NCI-H1930 (cell line): ENCODE measurements at places on chromosomes 12 and 14.

DNA sequence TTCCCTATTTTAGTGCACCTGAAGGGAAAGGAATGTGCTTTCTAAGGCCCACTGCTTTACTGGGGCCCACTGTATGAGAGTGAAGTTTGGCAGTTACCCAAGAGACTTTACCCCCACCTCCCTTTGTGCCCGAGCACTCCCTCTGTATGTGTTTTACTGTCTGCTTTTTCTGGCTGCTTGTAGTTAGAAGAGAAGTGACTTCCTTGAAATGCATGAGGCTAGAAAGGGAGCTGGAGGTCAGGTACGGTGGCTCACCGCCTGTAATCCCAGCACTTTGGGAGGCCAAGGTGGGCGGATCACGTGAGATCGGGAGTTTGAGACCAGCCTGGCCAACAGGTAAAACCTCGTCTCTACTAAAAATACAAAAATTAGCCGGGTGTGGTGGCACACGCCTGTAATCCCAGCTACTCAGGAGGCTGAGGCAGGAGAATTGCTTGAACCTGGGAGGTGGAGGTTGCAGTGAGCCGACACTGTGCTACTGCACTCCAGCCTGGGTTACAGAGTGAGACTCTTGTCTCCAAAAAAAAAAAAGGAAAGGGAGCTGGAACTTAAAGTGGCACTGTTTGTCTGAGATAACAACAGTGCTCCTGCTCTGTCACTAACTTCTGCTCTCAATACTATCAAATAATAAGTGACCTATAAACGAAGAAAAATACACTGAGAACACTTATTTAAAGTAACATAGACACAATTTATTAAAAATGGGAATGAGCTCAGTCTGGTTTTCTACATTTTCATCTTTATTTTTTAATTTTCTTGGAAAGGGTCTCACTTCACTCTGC is 5.8 kb downstream of the TRIP11 start:
- DNase-seq: no peak

GRCh38 chr12:28242496-28243309 is 52.4 kb downstream of the CCDC91 start:
- no peak for DNase-seq

GRCh38 chr12:51322452-51322851 is 1.5 kb downstream of the BIN2 start:
- no peak for DNase-seq

DNA sequence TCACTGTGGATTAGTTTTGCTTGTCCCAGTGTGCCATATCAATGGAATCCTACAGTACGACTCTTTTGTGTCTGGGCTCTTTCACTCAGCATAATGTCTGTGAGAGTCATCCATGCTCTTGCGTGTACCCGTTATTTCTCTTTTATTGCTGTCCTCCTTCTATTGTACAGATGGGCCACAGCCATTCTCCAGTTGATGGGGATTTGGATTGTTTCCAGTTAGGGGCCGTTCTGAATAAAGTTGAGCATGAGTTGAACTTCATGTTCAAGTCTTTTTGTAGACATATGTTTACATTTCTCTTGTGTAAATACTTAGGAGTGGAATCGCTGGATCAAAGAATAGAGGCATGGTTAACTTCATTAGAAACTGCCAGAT is 38.3 kb downstream of the MYO1H start:
- no peak for DNase-seq

GRCh38 chr12:108394196-108394595 is 55.1 kb upstream of the CMKLR1 start:
- DNase-seq: no peak

GRCh38 chr12:47231456-47231855 is 151.7 kb upstream of the AMIGO2 start:
- no peak for DNase-seq

DNA sequence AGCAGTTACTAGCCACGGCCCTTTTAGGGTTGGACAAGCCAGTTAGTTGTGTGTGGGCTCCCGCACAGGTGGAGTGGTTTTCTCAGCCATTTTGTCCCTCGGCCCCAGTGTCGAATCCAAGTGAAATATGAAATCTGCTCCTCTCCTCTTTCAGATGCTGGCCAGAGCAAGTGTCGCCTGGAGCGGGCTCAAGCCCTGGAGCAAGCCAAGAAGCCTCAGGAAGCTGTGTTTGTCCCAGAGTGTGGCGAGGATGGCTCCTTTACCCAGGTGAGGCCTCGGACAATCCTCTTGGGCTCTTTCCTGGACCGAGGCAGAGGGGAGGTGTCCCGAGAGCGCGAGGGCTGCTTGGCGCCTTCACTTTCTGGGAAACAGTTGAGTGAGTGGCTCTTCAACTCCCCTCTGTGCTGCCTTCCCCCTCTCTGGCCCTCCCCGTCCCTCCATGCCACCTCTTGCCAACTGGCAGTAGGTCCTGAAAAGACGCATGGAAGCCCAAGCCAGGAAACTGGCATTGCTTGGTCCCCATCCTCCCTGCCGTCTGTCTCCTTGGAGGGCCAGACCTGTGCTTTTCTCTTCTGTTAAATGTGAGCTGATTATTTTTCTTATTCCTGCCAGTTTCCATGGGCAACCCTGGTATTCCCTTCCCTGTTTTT is 74.2 kb downstream of the SMOC1 start:
- DNase-seq: no peak

DNA sequence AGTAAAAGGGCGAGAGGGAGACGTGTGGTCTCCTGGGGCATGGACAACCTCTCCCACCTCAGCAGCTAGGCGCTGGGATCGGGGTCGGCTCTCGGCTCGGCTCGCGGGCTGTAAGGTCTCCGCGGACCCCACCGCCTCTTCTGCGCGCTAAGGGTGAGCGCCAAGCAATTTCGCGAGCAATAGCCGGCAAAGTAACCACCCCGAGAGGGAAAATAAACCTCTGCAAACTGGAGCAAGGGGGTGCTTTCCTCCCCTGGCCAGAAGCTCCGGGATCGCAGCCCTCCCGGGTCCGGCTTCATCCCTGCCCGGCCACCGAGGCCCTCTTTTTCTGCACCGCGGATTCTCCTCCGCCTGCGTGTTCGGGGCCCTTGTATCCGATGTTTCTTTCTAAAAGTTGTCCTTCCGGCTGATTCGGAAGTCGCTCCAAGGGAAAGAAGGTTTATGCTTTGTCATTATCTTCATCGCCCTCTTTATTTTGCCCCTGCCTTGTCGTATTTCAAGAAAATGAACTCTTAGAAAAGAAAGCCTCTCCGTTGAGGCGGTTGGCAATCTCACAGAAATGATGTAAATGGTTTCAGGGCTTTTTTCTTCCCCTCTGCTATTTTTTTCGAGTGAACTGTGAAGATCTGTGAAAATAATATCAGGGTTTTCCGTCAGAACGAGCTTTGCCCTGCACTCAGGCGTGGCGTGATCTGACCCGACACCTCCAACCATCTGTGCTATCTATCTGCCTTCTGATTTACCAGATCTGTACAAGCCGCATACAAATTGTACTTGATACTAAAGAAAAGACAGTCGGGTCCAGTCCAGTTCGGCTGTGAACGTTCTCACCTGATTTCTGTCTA is 1.7 kb upstream of the SIX6 start:
- no peak for DNase-seq
